ENCODE measurements at places on chromosomes 7 and 10.
A peak's percentile ranks its signal among the peaks of the same experiment; 100 is the strongest.

- no peak for DNase-seq
Observed at GRCh38 chr7:101115215-101115614, 11.7 kb upstream of the SERPINE1 start.

DNA sequence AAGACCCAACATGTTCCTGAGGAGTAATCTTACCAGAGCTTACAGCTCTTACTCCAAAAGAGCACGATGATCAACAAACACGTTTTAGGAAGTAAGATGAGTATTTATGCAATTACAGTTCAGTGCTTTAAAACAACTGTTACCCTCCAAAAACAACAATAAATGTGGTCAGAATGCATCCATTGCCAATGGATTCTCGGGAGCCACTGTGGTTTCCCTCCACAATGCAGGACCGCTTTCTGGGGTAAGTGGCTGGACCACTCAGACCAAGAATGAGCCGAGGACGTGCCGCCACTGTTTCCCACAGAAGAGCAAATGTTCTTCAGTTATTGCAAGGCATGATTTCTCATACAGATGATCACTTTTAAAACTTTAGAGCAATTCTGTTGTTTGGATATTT is 232.3 kb upstream of the MKLN1 start:
- no peak for DNase-seq

DNA sequence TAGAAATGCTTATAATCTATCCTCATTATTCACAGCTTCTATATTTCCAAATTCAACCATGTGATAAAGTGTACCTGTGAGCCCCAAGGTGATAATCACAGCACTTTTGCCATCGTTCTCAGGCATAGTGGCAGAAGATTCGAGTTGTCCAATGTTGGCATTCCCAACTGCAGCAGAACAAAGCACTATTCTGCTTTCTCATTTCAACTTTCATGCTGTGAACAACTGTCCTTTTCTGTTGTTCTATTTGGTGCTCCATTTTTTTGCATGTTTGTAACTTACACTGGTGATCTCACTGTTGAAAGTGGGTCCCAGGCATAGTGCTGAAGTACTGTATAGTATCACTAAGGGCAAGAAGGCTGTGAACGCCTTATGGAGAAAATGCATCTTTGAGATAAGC is 438.2 kb downstream of the PAXIP1 start:
- no peak for DNase-seq

DNA sequence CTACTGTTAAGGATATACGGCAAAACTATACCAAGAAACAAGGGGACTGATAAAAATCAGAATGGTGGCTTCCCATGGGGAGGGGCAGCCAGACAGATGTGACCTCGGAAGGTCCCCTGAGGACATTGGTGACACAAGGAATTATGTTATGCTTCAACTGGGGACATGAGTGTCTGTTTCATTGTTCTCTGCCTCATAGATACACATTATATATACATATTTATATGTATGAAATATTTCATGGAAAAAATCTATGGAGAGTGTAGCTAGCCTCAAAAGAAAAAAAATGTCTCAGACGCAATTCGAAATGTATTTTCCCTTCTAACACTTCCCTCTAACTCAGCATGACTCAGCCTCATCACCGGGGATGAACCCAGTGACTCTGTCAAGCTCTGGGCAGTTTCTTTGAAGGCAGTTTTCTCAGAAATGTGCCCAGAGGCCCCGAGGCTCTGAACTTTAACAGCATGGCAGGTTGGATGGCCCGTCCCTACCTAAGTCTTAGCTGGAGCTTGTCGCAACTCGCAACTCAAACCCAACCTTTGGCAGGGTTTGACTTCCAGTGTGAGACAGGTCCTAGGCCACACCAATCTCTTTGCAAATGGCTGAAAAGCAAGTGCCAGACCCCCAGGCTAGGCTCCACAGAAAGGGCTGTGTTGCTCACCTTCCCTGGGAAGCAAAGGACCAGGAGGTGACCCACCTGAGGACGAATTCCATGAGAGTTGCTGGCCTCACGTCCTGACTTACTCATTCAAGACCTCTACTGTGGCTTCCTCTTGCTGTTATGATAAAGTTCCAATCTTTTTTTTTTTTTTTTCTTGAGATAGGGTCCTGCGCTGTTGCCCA is 86.9 kb downstream of the CARD11 start:
- no peak for DNase-seq

- peak; percentile 64 for DNase-seq
Observed at GRCh38 chr10:133394064-133394663, at the start of gene MTG1. MTG1 (plus strand) TSS chr10:133394157; CDS start chr10:133394221, 64 bp downstream.

GRCh38 chr7:155973451-155973997 is 161.3 kb upstream of the SHH start:
- no peak for DNase-seq

GRCh38 chr10:104089621-104090020 is 3.9 kb upstream of the COL17A1 start:
- DNase-seq = no peak

DNA sequence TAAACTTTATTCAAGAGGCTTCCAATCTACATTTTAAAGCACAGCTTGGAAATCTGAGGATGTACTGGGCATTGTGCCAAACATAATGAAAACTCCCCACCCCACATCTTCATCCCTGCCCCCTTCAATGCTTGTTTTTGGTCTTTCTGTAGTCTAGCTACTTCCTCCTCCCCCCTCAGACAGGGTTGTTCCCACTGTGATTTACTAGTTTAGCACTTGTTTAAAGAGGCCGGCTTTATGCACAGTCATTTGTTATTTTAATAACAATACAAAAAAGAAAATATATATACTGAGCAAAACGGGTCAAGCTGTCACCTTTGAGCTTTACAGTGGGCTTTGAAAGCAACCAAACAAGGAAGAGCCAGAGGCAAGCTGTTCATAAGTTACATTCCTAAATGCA is 132.6 kb downstream of the CHRM2 start:
- DNase-seq = no peak

DNA sequence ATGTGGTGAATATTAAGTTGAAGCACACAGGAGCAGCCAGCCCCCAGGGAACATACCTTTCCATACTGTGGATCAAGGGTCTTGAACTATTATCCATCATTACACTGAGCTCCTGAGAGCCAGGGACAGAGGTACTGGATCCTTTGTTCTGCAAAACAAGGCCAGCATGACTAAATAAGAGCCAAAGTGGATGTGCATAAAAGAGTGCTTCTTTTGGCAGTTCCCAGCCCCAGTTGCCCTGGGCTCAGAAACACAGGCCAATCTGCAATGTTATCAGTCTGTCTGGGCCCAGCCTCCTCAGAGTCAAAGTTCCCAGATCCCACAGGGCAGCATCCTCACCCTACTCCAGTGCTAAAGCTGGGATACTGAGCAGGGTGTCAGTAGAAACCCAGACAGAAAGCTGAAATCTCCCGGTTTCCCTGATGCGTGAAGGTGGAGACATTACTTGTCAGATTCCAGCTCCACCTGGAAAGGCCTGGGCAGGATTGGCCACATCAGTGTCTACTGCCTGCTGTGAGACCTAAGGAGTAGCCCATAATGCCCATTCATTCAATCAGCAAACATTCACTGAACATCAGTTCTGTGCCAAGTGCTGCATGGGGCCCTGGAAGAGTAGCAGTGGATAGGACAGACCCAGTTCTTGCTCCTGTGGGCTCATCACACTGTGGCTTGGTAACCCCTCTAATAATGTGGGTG is 342.7 kb downstream of the CXCL12 start:
- DNase-seq = no peak

GRCh38 chr7:149494738-149495368 is 2.8 kb downstream of the ZNF746 start:
- no peak for DNase-seq

DNA sequence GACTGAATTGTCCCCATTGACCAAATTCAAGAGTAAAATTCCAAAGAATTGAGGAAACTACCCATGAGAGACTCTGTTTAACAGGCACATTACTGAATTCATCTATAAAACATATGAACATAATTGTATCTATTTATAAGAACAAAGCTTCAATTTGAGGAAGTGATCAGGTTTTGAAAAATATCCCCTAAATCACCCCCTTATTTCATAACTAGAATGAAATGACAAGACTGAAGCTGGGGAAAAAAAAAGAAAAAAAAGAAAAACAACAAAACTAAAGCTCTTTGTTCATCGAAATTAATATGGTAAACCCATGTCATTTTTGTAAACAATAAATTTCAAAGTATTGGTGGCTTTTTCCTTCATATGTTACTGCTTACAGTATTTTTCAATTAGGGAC is 184.9 kb upstream of the SEMA3A start:
- no peak for DNase-seq

DNA sequence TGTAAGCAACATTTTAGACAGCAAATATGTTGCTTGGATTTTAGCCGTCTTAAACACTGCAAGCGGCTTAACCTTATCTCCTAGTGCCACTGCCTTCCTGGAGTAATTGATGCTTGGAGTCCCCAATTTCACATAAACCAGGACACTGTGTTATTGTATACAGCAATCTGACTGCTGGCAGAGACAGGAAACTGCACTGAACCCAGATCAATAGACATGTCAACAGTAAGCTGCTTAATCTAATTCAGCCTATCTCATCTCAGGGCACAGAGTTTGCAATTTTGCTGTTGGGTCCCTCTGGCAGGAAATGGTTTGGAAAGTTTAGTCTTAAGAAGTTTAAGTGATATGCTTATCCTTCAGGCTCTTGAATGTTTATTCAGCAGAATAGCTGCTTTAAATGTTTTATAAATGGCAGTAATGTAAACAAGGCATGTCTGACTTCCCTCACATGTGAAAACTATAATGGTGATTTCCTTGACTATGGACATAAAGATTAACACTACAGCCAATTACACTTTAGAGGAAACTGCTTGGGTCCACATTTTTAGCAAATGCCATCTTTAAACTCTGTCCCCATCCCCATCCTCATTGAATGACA is 598.6 kb downstream of the PARD3 start:
- no peak for DNase-seq

GRCh38 chr10:96797485-96797884 is 34.6 kb upstream of the LCOR start:
- DNase-seq = no peak

DNA sequence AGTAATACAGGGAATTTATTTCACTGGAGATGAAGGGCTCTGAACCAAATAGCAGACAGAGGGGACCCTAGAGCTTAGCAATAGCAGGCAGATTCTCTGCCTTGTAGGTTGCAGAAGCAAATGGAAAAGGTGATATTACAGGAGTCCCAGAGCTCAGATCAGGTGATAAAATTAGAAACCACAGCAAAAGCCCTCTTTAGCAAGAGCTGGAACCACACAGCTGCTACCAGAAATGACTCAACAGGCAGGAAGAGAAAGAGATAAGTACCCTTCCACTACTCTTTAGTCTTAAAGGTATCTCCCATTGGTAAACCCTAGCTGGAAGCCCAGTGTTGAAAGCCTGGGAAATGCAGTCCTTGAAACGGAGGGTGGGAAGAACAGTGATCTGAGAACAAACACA is 535.6 kb upstream of the GHITM start:
- no peak for DNase-seq

DNA sequence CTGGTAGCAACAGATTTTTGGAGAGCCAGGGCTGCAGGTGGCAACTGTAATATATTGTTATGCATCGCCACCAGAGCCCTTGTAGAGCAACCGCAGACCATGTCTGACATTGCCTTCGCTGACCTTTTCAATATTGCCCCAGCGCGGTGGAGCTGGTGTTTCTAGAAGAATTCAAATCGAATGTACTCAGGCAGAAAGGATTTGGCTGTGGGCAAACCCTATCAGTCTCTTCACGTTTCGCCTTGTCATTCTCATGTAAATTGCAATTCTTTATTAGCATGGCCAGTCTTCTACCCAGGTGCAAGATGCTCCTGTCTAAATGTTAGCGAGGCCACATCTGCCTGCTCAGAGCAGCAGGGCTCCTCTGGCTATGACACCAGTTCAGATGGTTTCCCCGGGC is 490.2 kb upstream of the AUTS2 start:
- DNase-seq = peak; percentile 58

GRCh38 chr7:884191-885003 is 8.0 kb downstream of the GET4 start:
- no peak for DNase-seq

- DNase-seq = no peak
Observed at GRCh38 chr7:18013936-18014335, 13.7 kb downstream of the PRPS1L1 start.

DNA sequence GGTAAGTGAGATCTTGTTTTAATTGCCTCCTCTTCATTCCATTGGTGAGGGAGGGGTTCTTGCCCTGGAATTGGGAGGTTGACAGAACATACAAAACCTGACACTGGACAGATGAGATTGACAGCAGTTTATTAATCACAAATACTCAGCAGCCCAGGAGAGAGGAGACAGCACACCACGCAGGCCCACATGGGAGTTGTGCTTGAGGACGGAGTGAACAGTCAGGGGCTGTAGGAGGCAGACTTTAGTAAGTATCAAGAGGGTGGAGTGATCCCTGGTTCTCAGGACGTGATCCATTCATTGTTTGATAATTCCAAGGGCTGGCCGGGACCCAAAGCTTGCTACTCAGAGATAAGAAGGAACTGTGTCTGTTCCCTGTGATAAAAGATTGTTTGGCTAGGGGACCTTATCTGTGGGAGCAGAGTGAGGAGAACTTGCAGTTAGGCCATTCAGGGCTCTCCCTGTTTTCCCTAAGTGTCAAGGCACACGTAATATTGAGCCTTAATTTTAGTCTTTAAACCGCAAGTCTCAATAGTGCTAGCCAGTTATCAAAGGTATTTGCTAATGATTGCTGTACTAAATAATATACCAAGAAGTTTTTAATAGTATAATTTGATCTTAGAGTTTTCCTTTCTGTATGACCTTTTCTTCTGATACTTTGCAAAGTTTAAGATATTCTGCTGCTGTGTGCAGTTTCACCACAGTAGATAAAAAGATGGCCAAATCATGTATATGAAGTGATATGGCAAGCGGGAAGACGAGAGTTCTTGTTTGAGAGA is 14.5 kb downstream of the CAPZA2 start:
- no peak for DNase-seq

DNA sequence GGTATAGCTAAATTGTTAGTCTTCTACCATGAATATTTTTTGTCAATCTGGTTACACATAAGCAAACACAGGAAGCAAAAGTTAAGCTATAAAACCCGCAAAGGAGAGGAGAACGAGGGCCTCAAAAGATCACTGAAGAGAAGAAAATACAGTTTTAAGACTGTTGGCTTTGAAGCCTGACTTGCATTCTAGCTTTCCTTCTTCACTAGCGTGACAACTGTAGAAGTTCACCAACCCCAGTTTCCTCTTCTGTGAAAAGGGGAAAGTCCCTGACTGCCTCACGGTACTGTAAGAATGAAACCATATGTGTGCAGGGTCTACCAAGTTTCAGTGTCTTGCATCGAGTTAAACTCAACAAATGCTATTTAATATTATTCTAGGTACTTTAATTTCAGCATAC is 7.5 kb upstream of the LRRN3 start:
- DNase-seq = no peak

GRCh38 chr7:99190359-99191009 is 17.4 kb downstream of the KPNA7 start:
- DNase-seq = no peak

DNA sequence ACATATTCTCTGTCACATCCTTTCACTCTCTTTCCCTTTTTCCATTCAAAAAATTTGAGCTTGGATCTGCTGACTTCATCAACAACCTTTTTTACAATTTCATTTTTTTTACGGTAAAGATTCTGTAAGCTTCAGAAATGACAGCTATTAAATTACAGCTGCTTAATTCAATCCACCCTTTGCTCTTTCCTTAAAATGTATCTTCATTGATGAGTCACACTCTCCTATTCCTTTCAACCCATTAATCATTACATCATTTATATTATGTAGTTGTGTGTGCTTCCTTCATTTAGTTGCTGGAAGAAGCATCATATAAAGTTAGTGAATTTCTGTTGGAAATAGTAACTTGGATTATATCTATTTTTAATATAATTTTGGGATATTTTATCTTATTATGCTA is 67.1 kb upstream of the MAGI2 start:
- DNase-seq = no peak

GRCh38 chr7:157000741-157001653 is 9.5 kb downstream of the MNX1 start:
- no peak for DNase-seq

GRCh38 chr10:58486821-58487220 is 25.9 kb upstream of the BICC1 start:
- DNase-seq = no peak

Measured in NCI-H2107 (cell line).